ENCODE measurements at places on chromosomes 6 and 20.

DNA sequence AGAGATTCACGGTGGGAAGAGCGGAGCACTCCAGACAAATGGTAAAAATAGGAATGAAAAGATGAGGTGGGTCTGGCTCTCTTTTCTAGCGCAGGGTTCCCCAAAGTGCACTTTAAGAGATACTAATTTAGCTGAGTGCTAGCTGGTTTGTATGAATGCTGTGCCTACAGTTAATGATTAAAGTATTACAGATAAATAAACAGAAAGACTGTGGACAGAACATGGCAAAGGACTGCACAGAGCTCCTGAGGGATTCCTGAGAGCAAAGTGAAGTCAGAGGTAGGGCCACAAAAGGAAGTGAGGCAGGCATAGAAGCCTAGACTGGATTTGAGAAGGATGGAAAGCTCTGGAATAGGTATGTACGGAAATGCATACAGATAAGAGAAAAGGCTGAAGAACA is 114.5 kb downstream of the INSM1 start:
- no peak for DNase-seq

- no peak for DNase-seq
Observed at GRCh38 chr20:34345402-34345736, 17.7 kb upstream of the ITCH start.

GRCh38 chr6:42142118-42142835 is at the start of gene C6orf132:
C6orf132 (minus strand) TSS chr6:42142620; CDS start chr6:42142444, 176 bp downstream.
- no peak for DNase-seq

GRCh38 chr6:6516666-6517458 is 71.7 kb upstream of the LY86 start:
- no peak for DNase-seq

- DNase-seq: no peak
Observed at GRCh38 chr6:137087902-137088301, 43.1 kb upstream of the IL20RA start.

DNA sequence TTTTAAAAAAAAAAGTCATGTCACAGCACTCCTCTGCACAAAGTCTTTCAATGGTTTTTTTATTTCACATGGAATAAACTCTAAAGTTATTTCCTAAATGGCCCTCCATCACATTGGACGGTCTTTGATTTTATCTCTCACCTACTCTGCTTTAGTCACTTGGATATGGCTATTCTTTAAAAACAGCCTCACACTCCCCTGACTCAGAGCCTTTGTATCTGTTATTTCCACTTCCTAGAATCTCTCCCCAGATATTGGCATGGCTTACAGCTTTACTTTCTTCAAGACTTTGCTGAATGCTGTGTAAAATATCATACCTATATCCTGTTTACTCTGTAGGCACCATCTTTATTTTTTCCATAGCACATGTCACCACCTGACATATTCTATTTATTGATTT is 194.7 kb upstream of the MCHR2 start:
- DNase-seq: no peak

DNA sequence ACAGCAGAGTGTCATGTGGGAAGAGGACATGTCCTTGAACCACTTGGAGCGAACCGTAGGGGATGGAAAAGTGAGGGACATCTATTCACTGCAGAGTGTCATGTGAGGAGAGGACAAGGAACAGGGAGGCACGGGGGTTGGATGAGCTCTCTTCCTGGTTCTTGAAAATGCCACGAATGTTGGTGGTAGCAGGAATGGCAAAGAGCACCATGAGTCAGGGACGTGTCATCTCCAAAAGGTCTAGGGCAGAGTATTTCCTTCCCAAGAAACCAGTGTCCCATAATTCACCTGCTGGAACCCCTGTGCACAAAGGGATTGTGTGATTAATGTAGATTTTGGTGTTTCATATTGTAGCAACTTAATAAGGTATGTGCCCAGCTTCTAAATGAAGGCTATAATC is 136.8 kb downstream of the BFSP1 start:
- DNase-seq: no peak

GRCh38 chr6:35019831-35020230 is 121.3 kb downstream of the TCP11 start:
- no peak for DNase-seq

DNA sequence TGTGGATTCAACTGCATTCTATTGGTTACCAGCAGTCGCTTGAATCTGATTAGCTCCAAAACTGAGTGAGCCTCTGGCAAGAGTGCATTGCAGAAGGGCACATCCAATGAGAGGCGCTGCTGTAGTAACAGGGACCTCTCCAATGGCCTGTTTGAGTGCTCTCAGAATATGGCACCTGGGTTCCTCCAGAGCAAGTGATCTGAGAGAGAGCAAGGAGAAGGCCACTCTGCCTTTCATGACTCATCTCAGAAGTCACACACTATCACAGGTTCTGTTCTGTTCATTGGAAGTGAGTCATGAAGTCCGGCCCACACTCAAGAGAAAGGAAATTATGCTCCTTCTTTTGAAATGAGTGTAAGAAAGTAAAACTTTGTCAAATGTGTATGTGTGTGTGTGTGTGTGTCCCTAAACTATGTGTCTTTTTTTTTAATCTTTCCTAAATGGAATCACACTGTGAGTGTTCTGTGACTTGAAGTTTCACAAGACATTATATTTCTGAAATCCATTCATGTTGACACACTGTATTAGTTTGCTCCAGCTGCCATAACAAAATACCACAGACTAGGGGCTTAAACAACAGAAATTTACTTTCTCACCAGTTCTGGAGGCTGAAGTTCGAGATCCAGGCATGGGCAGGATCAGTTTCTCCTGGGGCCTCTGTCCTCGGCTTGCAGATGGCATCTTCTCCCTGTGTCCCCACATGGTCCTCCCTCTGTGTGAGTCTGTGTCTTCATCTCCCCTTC is 138.3 kb upstream of the CDYL start:
- no peak for DNase-seq

DNA sequence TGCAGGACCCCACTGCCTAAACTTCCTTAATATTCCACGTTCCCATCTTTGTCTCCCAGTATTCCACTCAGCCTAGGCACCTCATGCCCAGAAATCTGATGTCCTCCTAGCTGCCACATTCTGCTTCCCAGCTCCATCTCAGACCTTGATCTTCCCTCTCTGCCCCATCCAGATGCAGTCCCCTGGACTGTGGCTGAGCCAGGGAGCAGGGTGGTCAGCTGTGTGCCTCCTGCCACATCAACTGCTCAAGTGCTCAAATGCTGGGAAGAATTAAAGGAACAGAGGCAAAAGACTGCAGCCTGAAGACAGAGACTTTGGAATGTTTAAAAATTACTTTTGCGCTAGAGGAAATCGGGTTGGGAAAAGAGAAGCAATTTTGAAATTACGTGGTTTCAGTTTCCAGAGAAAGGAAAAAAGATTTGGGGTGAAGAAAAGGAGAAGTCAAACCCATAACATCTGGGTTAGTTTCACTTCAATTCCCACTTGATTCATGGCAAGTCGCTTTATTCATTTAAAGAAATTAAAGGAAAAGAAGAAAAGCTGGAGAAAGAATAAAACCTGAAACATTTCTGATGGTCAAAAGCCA is 704.8 kb downstream of the PTPRT start:
- DNase-seq: no peak

DNA sequence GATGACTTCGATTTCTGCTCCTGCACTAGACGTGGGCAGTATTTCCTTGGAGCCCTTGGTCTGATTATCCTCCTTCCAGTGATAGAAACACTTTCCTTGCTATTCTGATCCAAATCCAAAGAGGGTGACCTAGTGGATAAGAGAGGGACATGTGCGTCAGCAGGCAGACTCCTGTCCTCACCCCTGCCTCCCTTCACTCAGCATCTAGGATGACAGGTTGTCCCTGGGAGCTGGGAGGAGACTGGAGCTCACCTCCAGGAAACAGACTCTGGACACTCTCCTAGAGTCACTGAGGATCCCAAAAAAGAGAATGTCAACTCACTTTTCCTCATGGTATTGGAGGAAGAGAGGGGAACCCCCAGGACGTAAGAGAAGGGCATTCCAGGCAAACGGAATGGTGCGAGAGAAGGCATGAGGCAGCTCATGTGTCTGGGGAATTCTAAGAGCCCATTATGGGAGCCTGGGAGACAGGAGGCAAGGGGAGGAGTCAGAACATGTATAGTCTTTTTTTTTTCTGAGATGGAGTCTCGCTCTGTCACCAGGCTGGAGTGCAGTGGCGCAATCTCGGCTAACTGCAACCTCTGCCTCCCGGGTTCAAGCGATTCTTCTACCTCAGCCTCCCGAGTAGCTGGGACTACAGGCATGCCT is 2.2 kb downstream of the C20orf173 start:
- DNase-seq: no peak

DNA sequence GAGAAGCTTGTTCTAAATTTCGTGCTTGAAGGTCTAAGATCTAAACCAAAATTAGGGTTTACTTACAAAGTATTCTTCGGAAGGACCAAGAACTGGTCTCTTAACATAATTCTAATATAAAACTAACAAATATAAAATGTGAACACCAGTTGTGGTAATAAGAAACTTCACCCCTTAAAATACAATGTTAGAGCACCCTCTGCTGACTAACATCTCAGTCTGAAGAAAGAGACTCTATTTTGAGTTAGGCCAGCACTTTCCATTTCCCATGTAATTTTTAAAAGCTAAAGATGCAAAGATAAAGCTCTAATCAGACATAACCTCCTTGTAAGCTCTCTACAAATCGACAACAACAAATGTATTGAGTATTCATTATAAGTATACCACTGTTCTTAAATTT is 24.6 kb downstream of the ATG5 start:
- no peak for DNase-seq

DNA sequence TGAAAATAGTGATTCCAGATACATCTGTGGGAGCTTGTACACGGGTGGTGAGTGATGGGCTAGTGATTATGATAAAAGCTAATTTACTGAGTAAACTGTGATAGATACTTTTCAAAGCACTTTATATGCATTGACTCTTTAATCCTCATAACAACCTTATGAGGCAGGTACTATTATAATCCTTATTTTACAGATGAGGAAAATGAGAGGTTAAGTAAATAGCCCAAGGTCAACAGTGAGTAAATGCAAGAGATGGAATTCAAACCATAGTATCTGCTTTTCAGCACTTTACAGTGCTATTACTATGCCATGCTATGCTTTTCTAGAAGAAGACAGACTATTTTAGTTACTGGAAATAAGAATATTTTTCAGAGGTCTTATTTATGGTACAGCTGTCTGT is 320.9 kb upstream of the CITED2 start:
- no peak for DNase-seq

GRCh38 chr20:36655004-36655403 is 9.0 kb upstream of the SLA2 start:
- DNase-seq: no peak

GRCh38 chr6:16184129-16184528 is 54.3 kb upstream of the GMPR start:
- no peak for DNase-seq

DNA sequence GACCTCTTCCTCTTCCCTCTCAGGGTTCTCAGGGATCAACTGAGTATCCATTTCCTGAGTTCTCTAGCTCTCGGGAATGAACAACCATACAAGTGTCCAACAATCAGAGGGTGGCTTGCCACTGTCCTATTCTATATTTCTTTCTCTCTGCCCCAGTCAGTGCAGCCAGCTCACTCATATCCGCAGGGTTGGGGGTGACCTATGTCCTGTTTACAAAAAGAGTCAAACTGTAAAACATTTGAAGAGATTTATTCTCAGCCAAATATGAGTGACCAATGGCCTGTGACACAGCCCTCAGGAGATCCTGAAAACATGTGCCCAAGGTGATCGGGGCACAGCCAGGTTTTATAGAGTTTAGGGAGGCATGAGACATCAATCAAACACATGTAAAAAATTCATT is 10.8 kb upstream of the BTN3A2 start:
- DNase-seq: no peak

DNA sequence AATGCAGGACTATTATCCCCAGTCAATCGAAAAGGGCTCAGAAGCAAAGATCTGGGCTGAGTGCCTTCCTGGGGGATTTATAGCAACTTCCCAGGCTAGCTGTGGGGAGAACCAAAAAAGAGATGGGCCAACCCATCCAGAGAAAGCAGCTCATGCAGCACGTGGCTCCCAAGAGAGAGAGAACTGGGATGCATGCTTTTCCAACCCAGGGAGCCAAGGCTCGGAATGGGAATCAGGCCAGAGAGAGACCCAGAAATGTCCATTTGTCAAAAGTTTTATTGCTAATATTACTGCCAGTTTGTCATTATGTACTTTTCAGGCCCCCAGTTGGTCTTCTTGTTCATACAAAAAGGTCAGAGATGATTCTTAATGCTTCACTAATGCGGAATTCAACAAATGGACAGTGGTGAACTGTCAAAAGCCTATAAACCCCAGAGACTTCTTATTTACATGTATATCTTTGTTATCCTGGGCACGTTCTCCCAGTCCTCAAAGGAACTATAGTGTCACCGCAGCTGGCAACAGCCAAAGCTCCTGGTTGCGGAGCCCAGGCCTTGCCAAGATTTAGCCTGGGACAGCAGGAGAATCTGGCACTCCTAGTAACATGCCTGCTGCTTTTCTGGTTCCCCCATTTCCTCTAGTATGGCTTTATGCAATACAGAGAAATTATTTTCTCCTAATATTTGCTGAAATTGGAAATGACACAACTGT is 139.1 kb upstream of the POU3F2 start:
- DNase-seq: no peak

- DNase-seq: no peak
Observed at GRCh38 chr6:128099571-128100197, 198.8 kb upstream of the THEMIS start.

GRCh38 chr20:47623206-47623605 is 121.5 kb downstream of the NCOA3 start:
- DNase-seq: no peak

GRCh38 chr6:75273009-75273408 is 11.6 kb downstream of the TMEM30A start:
- DNase-seq: no peak

GRCh38 chr6:157193443-157193996 is 129.8 kb downstream of the TMEM242 start:
- no peak for DNase-seq

DNA sequence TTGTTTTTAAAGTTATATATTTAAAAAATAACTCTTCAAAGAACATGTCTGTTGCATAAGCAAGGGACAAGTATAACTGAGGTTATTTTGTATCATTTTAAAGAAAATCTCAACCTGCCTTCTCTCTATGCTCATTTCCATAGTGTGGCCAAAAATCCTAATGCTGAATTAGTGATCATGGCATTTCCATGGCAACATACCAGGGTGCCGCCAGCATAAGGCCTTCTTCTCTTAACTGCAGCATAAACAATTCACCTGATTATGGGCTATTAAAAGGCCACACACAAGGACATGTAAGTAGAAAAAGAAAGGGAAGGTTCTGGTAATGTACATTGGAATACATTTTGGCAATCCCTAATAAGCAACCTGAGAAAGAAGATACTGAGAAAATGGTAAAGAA is 95.1 kb upstream of the RNF217 start:
- no peak for DNase-seq

Data from T follicular helper cell (primary cell).